CD4-positive, CD25-positive, alpha-beta regulatory T cell (primary cell): ENCODE measurements at places on chromosomes 7 and 10. TPM values are rescaled to one million over a fixed set of nuclear protein-coding genes. Genes with fewer than 3 reads are reported as not detected.

DNA sequence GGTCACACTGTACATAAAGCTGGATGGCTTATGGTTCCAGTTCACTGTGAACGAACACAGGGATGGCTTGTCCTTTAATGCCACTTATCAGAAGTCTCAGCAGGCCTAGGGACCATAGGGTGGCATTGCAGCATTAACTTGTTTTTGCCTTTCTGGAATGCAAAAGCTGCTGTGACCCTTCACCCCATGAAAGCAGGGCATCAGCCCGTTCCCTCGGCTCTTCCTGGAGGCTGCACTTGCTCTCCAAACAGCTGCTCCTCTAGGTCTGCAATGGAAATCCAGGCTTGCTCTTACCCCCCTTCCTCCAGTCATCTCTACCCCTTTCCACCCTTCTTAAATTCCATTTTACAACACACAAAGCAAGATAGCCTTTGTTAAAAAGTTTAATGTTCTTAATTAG lies 17.9 kb upstream of the NEUROD6 start:
- H3K4me1 ChIP-seq: no peaks in the 10 kb centered on the region
- no peak overlapping the region for H3K27ac ChIP-seq
- H3K36me3 ChIP-seq: no peaks in the 10 kb centered on the region

DNA sequence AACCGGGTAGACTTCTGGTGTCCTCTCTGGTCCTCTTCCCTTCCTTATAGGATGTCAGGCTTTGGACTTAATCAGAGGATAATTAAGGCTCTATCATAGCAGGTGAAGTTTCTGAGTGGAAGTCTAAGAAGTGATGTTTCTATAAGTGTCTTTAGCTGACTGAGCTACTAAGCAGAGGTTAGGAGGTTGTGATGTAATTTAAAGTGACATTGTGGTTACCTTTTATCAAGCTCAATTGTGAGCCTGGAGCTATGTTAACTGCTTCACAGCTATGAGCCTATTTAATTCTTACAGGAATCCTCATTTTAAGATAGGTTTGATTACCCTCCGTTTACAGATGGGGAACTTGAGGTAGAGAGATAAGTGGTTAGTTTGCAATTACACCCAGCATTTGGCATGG lies 365.1 kb downstream of the AUTS2 start:
- H3K4me1 ChIP-seq: no peaks in the 10 kb centered on the region
- H3K36me3 ChIP-seq: no peaks in the 10 kb centered on the region
- H3K27me3 ChIP-seq: no peaks in the 10 kb centered on the region
- H3K4me3 ChIP-seq: no peak overlapping the region
- no peak overlapping the region for H3K27ac ChIP-seq

DNA sequence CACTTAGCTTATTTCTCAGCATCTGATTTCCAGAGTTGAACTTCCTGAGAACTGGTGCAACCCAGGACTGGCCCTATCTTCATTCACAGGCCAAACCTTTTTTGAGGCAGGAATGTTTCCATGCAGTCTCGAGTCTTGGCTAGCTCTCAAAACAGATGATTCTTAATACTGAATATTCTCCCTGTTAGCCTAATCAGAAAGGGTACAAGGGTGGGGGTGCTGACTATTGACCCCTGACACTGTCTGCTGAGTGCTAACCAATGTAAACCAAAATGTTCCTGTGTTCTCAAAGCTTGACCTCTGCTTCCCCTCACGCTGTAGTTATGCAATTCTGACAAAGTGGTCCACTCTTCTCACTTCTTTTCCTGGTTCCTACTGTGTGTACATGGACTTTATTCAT lies 25.3 kb downstream of the VWDE start:
- no peak for DNase-seq
- no peaks in the 10 kb centered on the region for H3K36me3 ChIP-seq
- H3K4me3 ChIP-seq: no peak overlapping the region
- no peaks in the 10 kb centered on the region for H3K4me1 ChIP-seq
- H3K27me3 ChIP-seq: no peaks in the 10 kb centered on the region

DNA sequence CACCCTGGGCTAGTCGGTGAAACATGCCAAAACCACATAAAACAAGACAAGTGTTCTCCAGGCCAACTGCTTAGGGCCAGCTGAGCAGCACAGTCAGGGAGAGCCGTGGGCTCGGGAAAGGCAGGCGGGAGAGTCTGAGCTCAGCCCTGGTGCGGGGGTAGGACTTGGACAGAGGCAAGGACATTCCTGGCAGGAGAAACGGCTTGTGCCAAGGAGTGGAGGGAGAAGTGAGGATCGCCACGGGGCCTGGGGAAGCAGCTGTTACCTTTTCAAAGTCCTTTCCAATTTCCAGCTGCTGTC lies 4.2 kb downstream of the ELN start:
- DNase-seq: no peak
- H3K4me1 ChIP-seq: no peaks in the 10 kb centered on the region

DNA sequence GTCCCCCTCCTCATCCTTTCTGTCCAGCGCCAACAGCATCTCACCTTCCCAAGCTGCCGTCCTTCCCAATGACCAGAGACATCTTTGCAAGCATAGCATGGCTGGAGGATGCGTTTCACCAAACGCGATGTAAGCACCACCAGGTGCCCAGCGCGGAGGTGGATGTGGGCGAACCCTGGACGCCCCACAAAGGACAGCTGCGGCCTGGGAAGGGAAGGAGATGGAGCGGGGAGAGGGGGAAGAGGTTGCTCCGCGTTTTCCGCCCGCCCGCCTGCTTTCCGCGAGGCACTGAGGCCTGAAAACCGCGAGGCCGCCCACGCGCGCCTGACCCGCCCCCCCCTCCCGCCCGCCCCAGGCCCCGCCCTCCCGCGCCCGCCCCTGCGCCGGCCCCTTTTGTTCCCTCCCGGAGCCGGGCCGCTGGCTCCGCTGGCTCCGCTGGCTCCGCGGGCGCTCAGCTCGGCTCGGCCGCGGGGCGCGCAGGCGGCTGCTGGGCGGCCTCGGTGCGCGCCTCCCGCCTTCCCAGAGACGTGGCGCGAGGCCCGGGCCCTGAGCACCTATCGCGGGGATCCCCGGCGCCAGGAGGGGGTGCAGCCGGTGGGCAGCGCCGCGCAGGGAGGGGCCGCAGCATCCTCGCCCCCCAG lies at the start of gene CLIP2:
Gene CLIP2 (plus strand): TSS at position 390 of the 641 bp plus-strand sequence. CDS start 28,140 bp downstream, outside the sequence.
- H3K4me1 ChIP-seq: peaks cover 19% of the 10 kb centered on the region
- no peaks in the 10 kb centered on the region for H3K36me3 ChIP-seq
- no peak within 1 kb of the TSS for H3K27ac ChIP-seq
- H3K4me3 ChIP-seq: peak within 1 kb of the TSS; percentile 64
- DNase-seq: peak; percentile 79

DNA sequence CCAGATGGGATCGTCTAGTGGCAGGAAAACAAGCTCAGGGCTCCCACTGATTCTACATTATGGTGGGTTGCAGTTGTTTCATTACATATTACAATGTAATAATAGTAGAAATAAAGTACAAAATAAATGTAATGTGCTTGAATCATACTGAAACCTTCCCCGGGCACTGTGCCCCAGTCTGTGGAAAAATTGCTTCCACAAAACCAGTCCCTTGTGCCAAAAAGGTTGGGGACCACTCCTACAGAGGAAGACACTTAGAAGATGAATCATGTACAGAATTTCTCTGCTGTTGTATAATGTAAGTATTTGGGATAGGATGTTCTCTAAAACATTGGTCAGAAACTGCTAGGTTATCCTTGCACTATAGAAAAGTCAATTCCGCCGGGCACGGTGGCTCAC lies 11.3 kb upstream of the PHYH start:
- no peaks in the 10 kb centered on the region for H3K36me3 ChIP-seq
- no peaks in the 10 kb centered on the region for H3K4me1 ChIP-seq
- no peaks in the 10 kb centered on the region for H3K27me3 ChIP-seq
- no peak overlapping the region for H3K4me3 ChIP-seq
- no peak for DNase-seq

- no peaks in the 10 kb centered on the region for H3K4me1 ChIP-seq
- no peaks in the 10 kb centered on the region for H3K27me3 ChIP-seq
- no peak overlapping the region for H3K4me3 ChIP-seq
- DNase-seq: no peak
- no peaks in the 10 kb centered on the region for H3K36me3 ChIP-seq
- H3K27ac ChIP-seq: no peak overlapping the region
Observed at GRCh38 chr10:74766501-74766900, 59.9 kb upstream of the KAT6B start.

GRCh38 chr10:119248681-119249080 lies 41.3 kb downstream of the GRK5 start:
- DNase-seq: no peak
- no peaks in the 10 kb centered on the region for H3K36me3 ChIP-seq
- H3K4me3 ChIP-seq: no peak overlapping the region
- H3K4me1 ChIP-seq: peaks cover 7% of the 10 kb centered on the region

DNA sequence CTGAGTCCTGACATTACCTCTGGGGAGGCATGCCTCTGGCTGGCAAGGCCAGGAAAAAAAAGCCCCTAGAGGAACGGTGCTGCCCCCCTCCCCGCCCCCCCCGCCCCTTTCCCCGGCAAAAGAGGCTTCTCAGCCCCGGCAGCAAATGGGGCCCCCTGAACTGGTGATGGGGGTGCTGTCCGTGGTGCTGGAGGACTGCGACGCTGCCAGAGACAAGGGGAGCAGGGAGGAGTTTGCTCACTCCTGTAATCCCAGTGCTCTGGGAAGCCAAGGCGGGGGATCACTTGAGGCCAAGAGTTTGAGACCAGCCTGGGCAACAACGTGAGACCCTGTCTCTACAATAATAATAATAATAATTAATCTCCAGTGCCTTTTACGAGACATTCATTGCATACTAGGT lies 23.7 kb downstream of the SRRM3 start:
- H3K4me3 ChIP-seq: no peak overlapping the region
- H3K27ac ChIP-seq: no peak overlapping the region
- no peaks in the 10 kb centered on the region for H3K27me3 ChIP-seq
- H3K36me3 ChIP-seq: no peaks in the 10 kb centered on the region
- peak; percentile 11 for DNase-seq

- H3K4me3 ChIP-seq: no peak overlapping the region
- no peaks in the 10 kb centered on the region for H3K27me3 ChIP-seq
- no peaks in the 10 kb centered on the region for H3K36me3 ChIP-seq
- no peak for DNase-seq
- no peak overlapping the region for H3K27ac ChIP-seq
Observed at GRCh38 chr7:45187089-45187945, 29.7 kb downstream of the RAMP3 start.

- H3K4me3 ChIP-seq: no peak overlapping the region
- no peaks in the 10 kb centered on the region for H3K27me3 ChIP-seq
- DNase-seq: no peak
Observed at GRCh38 chr7:15848362-15848761, 161.9 kb upstream of the MEOX2 start.

Gene SLC26A5
- total RNA-seq: not detected

Gene PPP1R3A
- total RNA-seq: not detected

Gene CRHR2
- not detected for total RNA-seq

Gene CYP3A7
- total RNA-seq: not detected

Gene IRF5
- total RNA-seq: 13.5 TPM

Gene TMEM270
- not detected for total RNA-seq

Gene HOGA1
- not detected for total RNA-seq
